Activated naive CD8-positive, alpha-beta T cell treated with anti-CD3 and anti-CD28 coated beads, Interleukin-2, amount 50 U/mL, for 24 hours (primary cell): ENCODE measurements at places on chromosomes 7 and 10.

DNA sequence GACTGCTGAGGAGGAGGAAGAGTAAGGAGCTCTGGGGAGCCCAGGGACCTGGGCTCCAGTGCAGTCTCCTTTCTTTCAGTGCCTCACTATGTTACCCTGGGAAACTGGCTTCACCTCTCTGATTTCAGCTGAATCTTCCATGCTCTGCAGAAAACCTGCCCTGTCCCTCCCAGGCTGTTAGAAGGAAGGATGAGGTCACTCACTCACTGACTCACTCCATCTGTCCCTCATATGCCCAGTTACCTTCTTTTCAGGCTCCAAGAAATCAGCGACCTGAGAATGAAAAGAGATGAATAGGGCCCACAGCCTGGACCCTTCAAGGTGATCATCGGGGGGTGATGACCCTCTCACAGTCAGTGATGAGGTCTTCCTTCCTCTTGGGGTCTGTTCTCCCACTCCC is 481 bp downstream of the SFTPA2 start:
- no peak for DNase-seq

DNA sequence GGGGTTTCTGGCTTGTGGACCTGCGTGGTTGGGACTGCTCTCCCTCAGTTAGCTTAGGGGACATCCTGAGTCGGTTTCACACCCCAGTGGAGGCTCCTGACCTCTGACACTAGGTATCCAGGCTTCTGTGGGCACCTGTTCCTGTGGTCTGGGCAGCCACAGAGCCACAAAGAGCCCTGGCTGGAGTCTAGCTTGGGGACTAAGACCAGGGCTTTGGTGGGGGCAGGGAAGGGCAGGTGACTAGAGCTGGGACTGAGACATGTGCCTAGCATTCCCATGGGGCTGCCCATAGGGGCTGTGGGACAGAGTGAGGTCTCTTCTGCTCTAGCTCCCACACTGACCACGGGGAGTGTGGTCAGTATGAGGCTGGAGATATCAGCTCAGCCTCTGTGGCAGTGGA is 4.0 kb upstream of the TMEM270 start:
- DNase-seq, result no peak

GRCh38 chr10:60258429-60258797 is 131.3 kb downstream of the ANK3 start:
- no peak for DNase-seq

- DNase-seq, result no peak
Observed at GRCh38 chr7:107185716-107186115, 16.9 kb downstream of the HBP1 start.

GRCh38 chr10:124029559-124029958 is 63.8 kb downstream of the CHST15 start:
- DNase-seq, result no peak

DNA sequence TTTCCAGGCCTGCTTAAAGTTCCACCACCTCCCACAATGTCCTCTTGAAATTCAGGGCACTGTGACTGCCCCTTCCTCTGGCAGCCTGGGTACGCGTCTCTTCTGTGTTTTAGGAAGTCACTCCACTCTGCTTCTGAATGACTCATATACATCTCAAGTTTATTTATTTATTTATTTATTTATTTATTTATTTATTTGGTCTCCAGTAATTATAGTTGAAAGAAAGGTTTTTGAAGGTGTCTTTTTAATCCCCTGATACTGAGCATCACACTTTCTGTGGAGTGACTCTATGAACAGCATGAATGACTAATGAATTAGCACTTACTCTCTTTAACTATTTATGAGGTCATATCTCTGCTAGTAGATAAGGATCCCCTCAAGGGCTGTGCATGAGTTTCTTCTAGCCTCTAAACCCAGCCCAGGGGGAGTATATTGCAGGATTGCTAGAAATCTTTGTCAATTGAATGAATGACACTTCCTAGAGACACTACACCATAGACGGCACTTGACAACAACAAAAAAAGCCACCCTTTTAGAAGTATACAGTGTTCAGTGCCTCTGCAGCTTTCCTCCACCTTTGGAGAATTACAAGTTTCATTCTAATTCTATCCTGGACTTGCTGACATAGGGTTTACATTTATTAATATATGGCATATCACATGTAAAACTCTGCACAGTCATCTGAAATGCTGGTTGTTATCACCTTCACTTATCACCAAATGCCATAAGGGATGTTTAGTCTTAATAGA is 2.1 kb downstream of the MACC1 start:
- no peak for DNase-seq

GRCh38 chr7:132154695-132155471 is 421.4 kb downstream of the PLXNA4 start:
- no peak for DNase-seq

GRCh38 chr7:11203683-11204082 is 230.0 kb downstream of the PHF14 start:
- no peak for DNase-seq

GRCh38 chr10:102540023-102540422 is 36.3 kb downstream of the SUFU start:
- peak; percentile 5 for DNase-seq

GRCh38 chr10:129850316-129850715 is 113.8 kb downstream of the EBF3 start:
- no peak for DNase-seq

GRCh38 chr7:93367254-93367653 is 135.1 kb downstream of the VPS50 start:
- DNase-seq, result no peak

- no peak for DNase-seq
Observed at GRCh38 chr7:155860840-155861479, 48.7 kb upstream of the SHH start.
